ENCODE measurements at places on chromosomes 3 and 15.

GRCh38 chr3:21377071-21377769 is 373.8 kb downstream of the ZNF385D start:
- DNase-seq: no peak

- DNase-seq: no peak
Measured at GRCh38 chr3:100354850-100355249, 20.3 kb downstream of the NIT2 start.

DNA sequence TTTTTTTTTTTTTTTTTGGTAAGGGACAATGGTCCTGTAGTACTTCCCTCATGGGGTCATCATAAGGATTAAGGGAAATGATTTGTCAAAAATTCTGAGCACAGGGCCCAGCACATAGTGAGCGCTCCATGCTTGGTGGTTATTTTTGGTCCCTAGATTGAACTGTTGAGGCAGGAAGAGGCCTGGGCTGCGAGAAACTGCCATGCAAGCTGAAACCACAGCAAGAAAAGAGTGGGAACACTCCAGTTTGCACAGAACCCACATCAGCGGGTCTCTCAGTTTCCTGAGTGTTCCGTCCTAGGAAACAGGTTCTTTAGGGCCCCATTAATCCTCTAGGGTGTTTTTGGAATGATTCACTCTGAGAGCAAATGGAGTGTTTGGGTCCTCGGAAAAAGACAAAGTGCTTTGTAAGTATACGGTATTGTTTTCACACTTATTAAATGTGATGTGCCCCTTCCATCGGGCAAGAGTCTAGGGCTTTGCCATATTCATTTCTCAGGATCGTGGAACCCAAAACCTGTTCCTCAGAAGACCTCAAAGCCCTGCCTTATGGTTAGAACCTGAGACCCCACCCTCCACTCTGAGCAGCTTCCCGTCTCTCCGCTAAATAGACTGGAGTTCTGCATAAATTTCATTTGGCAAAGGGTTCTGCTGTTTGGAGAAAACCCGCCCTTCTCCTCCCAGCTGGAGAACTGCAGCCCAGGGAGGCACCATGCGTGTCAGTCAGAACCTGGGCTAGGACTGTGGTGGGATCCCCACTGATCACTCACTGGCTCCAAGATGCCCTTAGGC is 60.4 kb downstream of the SPSB4 start:
- DNase-seq: no peak

GRCh38 chr3:40878464-40878905 is 320.8 kb upstream of the CTNNB1 start:
- no peak for DNase-seq

- DNase-seq: no peak
Measured at GRCh38 chr3:69406163-69406562, 20.3 kb upstream of the FRMD4B start.

DNA sequence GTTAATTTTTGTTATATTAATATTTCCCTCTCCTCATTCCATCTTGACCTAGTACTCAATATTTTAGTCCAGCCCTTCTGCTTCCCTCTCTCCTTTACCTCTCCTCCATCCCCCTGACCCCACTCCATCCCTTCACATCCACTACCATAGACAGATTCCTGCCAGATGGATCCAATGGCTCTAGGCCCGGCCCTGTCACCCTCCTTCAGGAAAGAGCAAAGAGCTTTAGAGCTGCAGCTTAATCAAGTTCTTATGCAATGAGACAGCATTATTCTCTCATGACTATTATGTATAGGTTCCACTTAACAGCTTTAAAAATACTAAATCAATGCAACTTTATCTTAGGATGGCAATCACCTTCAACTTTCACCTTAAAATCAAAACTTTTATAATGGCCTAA is 200.7 kb upstream of the TTC14 start:
- DNase-seq: no peak

- DNase-seq: no peak
Measured at GRCh38 chr3:33420966-33421365, 19.2 kb downstream of the UBP1 start.

GRCh38 chr3:52221141-52221562 is 4.3 kb downstream of the TLR9 start:
- no peak for DNase-seq

GRCh38 chr15:62455441-62455921 is 290.4 kb upstream of the C2CD4B start:
- peak; percentile 52 for DNase-seq

GRCh38 chr15:77493324-77493907 is 72.7 kb downstream of the HMG20A start:
- DNase-seq: no peak

GRCh38 chr15:51093488-51093838 is 1.2 kb downstream of the TNFAIP8L3 start:
- no peak for DNase-seq

GRCh38 chr3:53606793-53607192 is 112.4 kb downstream of the CACNA1D start:
- no peak for DNase-seq

DNA sequence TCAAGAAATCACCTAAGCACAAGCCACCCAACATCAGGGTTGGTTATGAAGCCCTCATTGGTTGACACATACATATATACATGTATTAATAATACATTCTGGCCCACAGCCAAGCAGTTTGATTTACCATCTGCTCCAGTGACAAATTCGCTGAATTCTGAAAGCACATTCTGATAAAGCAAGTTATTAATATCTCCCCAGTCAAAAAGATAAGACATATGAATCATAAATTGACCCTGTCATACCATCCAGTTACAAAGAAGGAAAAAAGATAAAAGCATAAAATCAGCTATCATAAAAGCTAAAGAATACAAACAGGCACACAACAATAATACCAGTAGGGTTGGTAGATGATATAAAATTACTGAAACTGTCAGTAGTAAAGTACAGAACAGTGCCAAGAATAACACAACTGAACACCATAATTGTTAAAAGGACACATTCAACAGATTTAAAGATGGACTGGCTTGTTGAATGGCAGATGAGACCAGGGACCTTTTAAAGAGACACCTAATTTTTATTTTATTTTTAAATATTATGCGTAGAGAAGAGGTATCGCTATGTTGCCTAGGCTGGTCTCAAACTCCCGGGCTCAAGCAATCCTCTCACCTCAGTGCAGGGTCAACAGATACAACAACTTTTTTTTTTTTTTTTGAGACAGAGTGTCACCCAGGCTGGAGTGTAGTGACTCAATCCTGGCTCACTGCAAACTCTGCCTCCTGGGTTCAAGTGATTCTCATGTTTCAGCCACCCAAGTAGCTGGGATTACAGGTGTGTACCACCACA is 7.7 kb downstream of the SNX4 start:
- no peak for DNase-seq

- DNase-seq: no peak
Measured at GRCh38 chr15:57263520-57263919, 112.8 kb upstream of the CGNL1 start.

GRCh38 chr3:153173758-153174516 is 11.9 kb downstream of the RAP2B start:
- no peak for DNase-seq

GRCh38 chr3:122232485-122232884 is 49.0 kb downstream of the CASR start:
- DNase-seq: no peak

DNA sequence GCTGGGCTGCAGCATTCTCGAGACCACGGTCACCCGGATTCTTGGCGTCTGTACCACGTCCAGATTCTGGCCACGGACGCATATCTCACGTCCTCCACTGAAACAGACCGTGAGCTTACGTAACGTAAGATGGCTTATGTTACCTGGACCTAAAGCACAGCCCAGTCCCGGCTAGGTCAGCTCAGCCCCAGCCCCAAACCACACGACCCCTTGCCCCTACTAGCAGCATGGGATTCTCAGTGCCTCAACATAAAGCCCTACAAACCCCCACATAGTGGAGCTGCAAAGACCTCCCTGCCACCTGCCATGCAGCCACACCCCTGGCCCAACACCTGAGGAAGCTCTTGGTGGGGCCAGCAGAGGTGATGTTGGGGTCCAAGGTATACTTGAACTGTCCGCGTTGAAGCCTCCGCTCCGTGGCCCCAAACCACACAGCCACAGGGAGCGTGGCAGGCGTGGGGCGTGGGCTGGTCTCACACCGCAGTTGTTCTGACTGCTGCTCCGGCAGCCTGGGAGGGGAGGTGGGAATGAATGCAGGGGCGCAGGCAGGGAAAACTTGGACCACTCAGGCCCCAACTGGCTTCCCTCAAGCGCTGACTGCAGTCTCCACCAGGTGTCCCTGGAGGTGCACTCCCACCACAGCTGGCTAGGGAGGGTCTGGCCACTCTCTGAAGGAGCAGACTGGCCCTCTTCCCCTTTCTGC is 14.5 kb downstream of the PLXNB1 start:
- no peak for DNase-seq

DNA sequence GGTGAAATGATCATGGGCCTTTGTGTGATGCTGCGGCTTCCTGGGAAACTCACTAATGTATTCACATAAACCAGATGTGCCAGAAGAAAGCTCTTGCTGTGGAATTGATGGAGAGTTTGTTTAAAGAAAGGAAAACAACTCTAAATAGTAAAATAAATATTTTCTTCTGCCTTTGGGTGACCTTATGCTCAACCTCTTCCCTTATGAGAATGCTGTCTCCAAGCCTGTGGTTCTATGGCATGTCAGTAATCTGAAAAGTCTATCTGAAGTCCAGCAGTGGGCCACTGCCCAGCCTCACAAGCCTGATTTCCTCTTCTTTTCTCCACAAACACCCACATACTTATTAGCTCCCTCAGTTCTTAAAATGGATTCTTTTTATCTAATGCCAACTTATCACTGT is 49.9 kb upstream of the PHLDB2 start:
- no peak for DNase-seq

GRCh38 chr15:50046867-50047266 is 72.2 kb downstream of the ATP8B4 start:
- DNase-seq: no peak

Measured in Panc1 (cell line).